MCF 10A (cell line): ENCODE measurements at places on chromosomes 13 and 19. TPM values are rescaled to one million over a fixed set of nuclear protein-coding genes. Genes with fewer than 3 reads are reported as not detected.
A peak's percentile ranks its signal among the peaks of the same experiment; 100 is the strongest.

DNA sequence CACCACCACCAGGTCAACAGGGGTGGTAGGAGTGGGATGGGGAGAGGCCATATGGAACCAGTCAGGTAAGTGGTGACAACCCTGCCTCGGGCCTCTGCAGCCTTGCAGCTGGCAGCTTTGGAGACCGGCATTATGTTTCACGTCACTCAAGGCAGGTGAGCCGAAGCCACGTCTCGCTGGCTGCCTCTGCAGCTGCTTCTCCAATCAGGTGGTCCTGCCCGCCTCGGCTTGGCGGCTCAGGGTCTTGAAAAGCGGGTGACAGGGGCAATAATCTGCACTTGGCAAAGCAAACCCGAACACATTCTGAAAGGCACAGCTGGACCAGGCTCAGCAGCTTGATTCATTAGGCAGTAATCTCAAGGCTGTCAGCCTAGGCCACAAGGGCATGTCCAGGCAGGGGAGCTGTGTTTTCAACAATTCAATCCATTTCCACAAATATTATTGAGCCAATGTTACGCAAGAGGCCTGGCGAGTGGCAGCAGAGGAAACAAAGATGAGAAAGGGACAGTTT, 77.4 kb upstream of the PCDH8 start:
- DNase-seq = peak; percentile 87

GRCh38 chr13:32881777-32882145, 134.5 kb upstream of the KL start:
- peak; percentile 92 for DNase-seq

The ZNF211 gene
- 5.7 and 11.4 TPM in 2 replicates for total RNA-seq

GRCh38 chr13:32117701-32118100, 86.1 kb downstream of the FRY start:
- no peak for DNase-seq

DNA sequence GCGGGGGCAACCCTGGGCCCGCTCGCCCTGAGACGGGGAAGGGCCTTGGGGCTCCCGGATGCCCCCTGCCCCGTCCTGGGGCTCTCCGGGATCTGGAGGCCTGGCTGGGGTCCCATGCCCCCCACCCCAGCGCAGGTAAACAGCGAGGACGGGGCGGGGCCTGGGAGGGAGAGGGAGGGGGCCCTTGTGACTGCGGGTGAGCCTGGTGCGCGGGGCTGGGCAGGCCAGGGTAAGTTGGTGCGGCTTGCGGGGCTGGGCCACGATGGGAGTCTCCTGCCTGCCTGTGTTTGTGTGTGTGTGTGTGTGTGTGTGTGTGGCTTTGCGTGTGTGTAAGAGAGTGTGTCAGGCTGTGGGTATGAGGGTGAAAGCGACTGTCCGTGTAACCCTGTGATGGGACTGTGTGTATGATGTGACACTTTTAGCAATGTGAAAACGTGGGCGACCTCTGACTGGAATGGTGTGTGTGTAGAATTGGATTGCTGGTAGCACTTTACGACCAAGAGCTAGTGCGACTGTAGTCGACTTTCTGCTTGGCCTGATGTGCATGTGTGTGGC, 426 bp downstream of the KLC3 start:
- DNase-seq = no peak

DNA sequence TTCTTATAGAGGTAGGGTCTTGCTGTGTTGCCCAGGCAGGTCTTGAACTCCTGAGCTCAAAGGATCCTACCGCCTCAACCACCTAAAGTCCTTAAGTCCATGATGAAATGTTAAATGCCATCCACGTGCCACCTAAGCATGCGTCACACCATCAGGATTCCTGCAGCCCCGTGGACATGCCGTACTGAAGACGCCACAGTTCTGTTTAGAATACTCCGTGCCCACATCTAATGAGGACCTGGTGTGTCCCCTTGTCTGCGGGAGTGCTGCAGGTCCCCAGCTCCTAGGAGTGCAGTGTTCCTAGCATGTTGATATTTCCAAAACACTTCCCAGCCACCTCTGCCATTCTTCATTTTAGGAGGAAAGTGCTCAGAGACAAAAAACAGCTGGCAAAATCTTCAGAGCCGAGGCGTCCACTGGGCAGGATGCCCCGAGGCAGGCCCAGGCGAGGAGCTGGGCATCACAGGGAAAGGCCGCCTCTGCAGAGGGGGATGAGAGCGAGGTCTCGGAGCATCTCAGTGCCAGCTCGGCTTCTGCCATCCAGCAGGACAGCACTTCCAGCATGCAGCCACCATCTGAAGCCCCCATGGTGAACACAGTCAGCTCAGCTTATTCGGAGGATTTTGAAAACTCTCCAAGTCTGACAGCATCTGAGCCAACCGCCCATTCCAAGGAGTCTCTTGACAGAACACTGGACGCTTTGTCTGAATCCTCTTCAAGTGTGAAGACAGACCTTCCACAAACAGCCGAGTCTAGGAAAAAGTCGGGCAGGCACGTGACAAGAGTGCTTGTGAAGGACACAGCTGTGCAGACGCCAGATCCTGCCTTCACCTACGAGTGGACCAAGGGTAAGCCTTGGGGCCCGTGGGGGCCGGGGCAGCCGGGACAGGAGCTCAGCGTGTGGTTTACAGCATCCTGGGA, 13.2 kb downstream of the C19orf44 start:
- DNase-seq = no peak

DNA sequence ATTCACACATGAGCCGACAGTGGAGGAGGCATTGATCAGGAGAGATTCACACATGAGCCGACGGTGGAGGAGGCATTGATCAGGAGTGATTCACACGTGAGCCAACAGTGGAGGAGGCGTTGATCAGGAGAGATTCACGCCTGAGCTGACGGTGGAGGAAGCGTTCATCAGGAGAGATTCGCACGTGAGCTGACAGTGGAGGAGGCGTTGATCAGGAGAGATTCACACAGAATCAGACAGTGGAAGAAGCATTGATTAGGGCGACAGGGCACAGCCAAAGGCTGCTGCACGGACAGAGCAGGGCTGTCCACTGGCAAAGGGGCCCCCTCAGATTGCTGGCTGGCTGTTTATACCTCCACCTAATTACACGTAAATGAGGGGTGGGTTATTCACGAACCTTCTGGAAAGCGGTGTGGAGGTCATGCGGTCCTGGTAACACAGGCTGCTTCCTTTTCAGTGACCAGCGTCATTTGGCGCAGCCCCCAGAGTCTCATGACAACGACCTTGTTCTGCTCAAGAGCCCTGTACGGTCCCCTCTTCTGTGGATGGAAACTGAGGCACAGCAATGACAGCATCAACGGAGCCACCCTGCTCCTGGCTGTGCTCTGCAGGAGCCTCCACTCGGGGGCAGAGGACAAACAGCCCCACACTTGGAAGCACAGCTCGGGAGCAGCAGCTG, 50.6 kb upstream of the GAS6 start:
- DNase-seq = no peak

GRCh38 chr13:112263152-112263551, 113.0 kb upstream of the SPACA7 start:
- DNase-seq = no peak

The SLC17A7 gene
- not detected in 2 replicates for total RNA-seq

- no peak for DNase-seq
Observed at GRCh38 chr13:71457645-71458044, 409.4 kb downstream of the DACH1 start.

GRCh38 chr13:23466144-23467002, 32.9 kb upstream of the SACS start:
- DNase-seq = peak; percentile 73

The RNF17 gene
- total RNA-seq = not detected in 2 replicates

GRCh38 chr13:41459432-41460073, 2.2 kb downstream of the RGCC start:
- DNase-seq = no peak

DNA sequence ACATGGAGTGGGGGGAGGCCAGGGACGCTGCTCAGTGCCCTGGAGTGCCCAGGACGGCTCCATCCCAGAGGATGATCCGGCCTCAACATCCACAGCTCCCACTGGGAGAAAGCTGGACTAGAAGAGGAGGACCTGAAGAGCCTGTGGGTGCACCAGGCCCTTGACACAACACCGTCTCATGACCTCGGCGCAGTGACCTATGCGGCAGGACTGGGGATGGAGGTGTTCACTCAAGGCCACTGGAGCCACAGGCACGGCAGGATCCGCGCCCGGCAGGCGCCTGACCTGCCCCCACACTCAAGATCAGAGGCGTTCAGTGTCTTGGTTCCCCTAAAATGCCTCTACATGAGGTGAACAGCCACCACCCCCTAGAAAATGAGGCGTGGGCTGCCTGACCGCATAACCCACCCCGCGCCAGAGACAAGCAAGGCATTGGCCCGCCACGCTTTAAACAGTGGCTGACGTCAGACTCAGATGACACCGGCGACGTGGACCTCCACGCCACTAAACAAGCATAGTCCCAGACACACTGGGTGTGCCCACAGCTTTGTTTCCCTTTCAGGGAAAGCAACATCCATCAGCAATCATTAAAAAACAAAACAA, 8.0 kb downstream of the SGTA start:
- DNase-seq = no peak

DNA sequence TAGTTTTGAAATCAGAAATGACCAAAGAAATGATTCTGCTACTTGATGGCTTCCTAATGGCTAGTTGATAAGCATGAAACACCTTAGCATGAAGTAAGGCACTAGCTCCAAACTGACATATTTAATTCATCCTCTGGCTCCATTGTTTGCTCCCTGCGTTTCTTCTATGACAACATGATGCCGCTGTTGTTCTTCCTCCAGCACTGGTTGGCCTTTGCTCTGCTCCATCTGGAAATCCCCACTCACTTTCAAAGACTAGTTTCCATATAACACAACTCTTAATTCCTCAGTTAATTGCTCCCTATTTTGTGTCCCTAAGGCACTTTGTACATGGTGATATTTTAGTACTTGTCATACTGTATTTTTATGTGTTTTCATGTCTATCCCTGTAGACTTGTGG, 151.6 kb downstream of the GPC6 start:
- no peak for DNase-seq

DNA sequence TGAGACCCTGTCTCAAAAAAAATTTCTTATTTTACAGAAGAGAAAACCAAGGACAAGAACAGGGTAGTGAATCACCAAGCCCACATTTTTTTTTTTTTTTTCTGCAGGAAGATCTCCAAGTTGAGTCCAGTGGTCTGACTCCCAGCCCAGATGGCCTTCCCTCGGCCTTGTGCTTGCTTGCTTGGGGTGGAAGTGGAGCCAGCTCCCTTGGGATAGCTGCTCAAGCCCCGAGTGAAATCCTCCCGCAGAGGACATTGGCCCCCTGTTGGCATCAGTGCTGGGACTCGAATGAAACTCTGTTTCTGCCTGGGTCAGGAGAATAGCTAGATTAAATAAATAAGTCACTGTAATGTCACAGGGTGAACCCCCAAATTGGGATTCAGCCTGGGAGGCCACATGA, 9.4 kb upstream of the NUP62 start:
- no peak for DNase-seq

DNA sequence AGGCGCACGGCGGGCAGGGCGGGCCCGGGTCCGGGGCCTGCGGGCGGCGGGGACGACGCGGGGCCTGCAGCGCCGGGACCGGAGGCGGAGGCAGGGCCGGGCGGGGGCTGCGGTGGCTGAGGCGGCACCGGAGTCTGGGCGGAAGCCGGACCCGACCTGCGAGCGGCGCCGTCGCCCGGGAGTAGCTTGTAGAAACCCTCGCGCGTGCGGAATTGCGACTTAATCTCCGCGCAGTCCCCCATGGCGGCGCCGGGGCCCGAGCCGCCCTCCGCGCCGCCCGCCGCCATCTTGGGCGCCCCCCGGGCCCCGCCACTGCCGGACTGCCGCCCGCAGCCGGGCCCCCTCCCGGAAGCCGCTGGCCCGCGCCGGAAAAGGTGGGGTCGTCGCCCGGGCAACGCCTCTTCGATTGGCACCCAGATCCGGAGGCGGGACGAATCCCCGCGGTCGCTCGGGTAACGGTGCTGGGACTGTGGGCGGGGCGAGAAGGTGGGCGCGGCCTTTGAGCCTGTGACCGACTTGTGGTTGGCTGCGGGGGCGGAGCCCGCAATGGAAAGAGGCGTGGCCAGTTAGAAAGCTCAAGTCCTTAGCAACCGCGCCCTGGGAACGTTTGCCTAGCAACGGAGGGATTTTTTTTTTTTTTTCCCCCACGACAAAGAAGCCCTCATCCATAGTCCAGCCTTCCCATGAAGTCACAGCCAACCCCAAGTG, at the start of gene DMWD:
Gene DMWD, minus strand, starts transcription at position 376 of the 708 bp plus-strand sequence. Its CDS starts 89 bp downstream, at position 287.
- DNase-seq = peak; percentile 99

- no peak for DNase-seq
Observed at GRCh38 chr13:102700088-102701031, 5.5 kb upstream of the METTL21C start.

- no peak for DNase-seq
Observed at GRCh38 chr19:30565636-30566035, 193.5 kb downstream of the ZNF536 start.

The SHD gene
- total RNA-seq = not detected in 2 replicates

The ZNF534 gene
- total RNA-seq = not detected in 2 replicates

The RASGRP4 gene
- not detected in 2 replicates for total RNA-seq

GRCh38 chr13:76053181-76053580, 417.1 kb downstream of the LMO7 start:
- peak; percentile 6 for DNase-seq

- DNase-seq = no peak
Observed at GRCh38 chr19:58366585-58367430, 4.3 kb upstream of the ZNF497 start.

- no peak for DNase-seq
Observed at GRCh38 chr13:97266332-97266731, 44.2 kb downstream of the MBNL2 start.

DNA sequence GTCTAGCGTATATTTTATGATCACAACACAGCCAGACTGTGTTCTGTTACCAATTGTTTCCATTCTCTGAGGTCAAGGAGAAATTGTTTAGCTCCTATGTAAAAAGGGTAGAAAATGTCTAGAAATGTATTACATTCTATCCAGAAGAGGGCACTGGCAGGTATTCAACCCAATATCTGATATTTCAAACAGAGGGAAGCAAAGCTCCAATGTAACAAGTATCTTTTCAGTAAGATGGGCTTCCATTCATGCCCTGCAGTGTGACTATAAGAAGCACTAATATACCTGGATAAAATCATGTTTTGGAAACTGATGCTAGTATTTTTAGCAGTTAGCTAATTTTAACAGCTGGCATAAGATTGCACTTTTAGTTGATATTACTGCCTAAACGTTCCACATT, 312.7 kb downstream of the FGF14 start:
- DNase-seq = peak; percentile 17

- peak; percentile 84 for DNase-seq
Observed at GRCh38 chr19:12774588-12775555, at the start of gene HOOK2. Gene HOOK2 (minus strand): TSS chr19:12775552. CDS start chr19:12775449, 103 bp downstream.

The KLK14 gene
- 0.30 TPM in 1 of 2 replicates, not detected in the other for total RNA-seq

The PRX gene
- 2.1 and 2.4 TPM in 2 replicates for total RNA-seq

The ATXN8OS gene
- not detected in 2 replicates for total RNA-seq

The LIM2 gene
- total RNA-seq = not detected in 2 replicates

GRCh38 chr19:28135825-28136224, 1077.1 kb downstream of the UQCRFS1 start:
- DNase-seq = no peak

GRCh38 chr19:6740589-6741343, 1.3 kb downstream of the TRIP10 start:
- peak; percentile 40 for DNase-seq

GRCh38 chr13:93450191-93450621, 223.6 kb downstream of the GPC6 start:
- peak; percentile 40 for DNase-seq

DNA sequence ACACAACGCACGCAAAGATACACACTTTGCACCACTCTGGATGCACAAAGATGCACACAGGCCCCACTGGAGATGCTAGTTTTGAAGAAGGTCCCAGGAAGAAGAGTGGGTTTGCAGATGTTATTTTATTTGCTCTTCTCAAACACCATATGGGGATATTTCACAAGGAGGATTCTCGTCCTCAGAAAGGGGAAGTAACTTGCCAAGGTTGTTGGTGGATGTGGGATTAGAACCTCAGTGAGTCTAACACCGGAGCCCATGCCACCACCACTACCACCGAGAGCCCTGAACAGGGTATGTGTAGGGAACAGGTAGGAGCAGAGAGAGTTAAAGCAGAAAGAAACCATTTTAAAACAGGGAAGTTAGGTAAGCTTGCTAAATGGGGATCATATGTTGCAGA, 9.6 kb upstream of the CEACAM6 start:
- DNase-seq = no peak
